Right lung (tissue), 10 donors: ENCODE measurements at places on chromosomes 7 and 10. TPM values are rescaled to one million over a fixed set of nuclear protein-coding genes. Genes with fewer than 3 reads are reported as not detected.

The TRAPPC14 gene
- polyA plus RNA-seq = 22.3 TPM

The EVX1 gene
- not detected for polyA plus RNA-seq

The A1CF gene
- 0.05 TPM for polyA plus RNA-seq

The PALS2 gene
- 11.6 TPM for polyA plus RNA-seq

The RAB19 gene
- 0.52 TPM for polyA plus RNA-seq

GRCh38 chr10:75024971-75025523 lies 86.4 kb upstream of the SAMD8 start:
- no peak for DNase-seq

DNA sequence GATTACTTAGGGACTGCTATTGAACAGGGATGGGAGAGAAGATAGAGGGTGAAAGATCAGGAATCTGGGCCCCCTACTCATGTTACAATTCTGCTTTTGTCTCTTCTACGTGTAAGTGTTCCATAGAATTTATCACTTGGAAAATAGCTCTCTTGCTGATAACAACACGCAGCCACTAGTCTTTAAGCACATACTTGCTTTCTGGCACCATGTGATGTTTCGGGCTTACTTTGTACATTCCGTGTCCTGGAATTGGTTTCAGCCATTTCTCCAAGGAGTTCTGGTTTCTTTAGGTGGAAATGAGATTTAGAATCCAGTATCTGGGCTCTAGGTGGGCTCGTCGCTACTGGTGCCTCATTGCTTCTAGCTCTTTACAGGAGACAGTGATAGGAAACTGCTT lies 59.7 kb downstream of the TFAM start:
- DNase-seq = no peak

DNA sequence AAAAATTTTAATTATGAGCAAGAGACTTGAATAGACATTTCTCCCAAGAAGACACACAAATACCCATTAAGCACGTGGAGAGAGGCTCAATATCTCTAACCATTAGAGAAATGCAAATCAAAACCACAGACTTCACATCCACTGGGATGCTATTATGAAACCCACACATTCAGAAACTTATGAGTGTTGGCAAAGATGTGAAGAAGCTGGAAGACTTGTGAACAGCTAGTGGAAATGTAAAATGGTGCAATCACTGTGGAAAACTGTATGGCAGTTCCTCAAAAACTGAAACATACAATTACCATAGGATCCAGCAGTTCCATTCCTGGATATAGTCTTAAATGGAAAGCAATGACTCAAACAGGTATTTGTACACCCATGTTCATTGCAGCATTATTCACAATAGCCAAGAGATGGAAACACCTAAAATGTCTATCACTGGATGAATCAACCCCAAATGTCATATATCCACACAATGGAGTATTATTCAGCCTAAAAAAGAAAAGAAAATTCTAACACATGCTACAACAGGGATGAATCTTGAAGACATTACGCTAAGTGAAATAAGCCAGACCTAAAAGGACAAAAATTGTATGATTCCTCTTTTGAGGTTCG lies 53.5 kb upstream of the FRMD4A start:
- no peak for DNase-seq

DNA sequence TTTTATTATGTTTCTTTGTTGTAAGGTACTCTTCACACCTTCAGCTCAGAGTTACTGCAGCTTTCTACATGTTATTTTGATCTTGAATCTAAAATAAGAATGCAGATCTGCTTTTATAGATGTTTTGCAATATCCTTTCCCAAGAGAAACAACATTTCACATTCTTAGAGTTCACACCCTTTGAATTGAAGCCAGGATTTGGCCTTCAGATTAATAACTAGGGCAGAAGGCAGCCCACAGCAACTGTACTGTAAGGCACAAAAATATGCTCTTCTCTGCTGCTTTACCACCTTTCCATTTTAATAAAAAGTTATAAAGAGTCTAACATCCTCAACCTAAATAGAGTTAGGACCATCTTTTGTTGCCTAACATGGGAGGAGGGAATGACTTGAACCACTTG lies 224.7 kb downstream of the LHFPL3 start:
- DNase-seq = no peak

GRCh38 chr10:106025208-106025811 lies 1139.2 kb downstream of the SORCS1 start:
- DNase-seq = no peak

DNA sequence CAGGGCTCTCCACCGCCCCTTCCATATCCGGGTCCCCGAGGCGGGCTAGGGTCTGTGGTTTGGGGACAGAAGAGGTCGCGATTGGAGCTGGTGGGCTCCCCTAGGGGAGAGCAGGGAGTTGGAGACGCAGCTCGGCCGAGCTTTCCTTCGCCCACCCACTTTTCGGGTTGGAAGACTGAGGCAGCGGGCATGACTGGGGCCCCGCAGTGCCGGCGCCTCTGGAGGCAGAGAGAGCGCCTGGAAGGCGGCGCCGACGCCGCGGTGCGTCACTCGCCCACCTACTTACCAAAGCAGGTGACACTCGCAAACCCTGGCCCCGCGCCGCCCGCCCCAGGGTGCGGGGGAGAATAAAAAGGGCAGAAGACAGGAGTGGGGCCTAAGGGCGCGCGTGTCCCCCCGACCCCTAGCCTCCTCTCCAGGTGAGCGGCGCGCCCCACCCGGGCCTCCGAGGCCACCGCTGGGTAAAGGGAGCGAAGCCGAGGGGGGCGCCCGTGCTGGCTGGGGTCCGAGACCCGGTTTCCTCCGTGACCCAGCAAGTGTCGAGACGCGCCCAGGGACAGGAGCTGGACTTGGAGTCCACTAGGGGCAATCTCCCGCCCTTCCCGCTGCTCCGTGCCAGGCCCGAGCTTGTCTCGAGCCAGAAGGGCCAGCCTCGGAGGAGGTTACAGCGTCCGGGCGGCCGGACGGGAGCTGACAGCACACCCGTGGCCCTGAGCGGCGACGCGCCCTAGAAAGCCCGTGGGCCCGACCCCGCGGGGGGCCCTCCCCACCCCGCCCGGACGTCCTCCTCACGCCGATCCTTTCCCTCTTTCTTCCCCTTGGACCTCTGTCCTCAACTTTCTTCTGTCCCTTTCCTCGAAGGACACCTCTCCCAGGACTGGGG lies 34.4 kb upstream of the GRID1 start:
- DNase-seq = no peak

DNA sequence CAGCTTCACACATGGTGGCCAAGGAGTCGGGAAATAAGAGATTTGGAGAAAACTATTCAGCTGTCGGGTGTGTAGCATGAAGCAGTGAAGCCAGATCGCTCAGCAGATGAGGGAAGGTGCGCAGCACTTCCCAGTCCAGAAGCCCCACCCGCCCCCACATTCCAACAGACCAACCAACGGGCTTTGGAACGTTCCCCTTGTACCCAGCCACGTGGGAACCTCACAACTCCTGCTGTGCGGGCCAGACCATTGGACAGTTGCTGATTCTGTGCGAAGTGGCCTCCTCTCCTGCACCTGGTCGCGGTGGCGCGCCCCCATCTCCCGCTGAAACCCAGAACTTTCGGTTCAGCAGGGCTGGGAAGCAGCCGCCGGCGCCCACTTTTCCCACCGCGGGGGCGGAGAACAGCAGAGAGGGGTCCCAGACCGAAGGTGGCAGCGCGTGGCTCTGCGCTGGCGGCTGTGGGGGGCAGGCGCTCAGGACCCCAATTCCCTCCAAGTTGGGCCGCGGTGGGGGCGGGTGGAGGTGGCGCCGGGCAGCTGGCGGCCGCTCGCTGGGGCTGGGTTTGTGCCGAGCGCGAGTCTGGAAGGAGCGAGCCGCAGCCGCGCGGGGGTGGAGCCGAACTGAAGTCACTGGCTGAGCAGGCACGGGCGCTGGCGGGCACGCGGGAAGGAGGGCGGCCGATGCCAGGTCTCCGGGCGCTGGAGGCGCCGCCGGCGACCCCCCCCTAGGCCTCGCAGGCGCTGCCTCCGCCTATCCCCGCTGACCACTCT lies 1301.5 kb upstream of the SORCS1 start:
- peak; percentile 6 for DNase-seq

DNA sequence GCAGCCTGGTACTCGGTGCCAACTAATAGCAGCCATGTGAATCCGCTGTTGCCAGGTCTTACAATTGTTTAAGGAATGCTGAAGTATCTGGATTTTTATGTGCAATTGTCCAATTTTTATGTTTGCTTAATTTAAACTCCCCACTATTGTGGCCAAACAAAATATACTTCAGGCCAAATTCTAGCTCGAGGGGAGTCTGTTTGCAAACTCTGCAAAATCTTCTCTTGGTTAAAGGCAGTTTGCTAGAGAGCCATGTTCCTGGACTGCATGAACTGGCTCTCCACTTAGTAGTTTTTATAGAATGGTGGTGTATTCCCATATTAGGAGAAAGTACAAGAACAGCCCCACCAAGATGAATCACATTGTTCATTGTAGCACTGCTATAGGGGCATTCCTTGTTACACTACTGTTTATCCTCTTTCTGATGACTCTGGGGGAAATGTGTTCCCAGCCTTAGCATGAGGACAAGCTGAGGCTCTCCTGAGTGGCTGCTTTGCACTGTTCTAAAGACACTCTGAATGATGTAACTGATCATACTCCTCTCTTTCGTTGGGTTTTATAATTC lies 178.0 kb upstream of the GLI3 start:
- DNase-seq = no peak

DNA sequence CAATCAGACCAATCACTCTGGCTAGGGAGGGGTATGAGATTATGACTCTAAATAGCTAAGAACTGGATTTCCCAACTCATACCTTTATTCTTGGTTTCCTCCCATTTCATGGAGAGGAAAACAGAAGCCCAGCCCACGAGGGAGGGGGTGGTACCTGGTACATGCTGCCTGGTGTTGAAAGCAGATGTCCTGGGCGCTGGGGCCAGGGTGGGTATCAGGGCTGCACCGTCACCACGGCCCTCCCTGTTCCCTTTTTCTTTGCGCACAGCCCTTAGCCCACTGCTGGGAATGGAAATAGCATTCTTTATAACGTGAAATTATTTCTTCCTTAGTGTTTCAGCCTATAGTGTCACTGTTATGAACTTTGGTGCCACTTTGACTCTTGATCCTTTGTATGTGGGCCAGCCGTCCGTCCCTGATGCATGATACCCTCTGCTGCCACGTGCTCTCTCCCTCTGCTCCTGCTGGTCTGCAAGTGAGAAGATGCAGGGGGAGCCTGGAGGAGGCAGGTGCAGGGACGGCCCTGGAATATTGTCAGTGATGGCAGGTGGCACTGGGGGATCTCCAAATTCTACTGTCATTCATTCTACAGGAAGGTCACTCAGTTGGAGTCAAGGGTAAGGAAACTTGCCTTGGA lies 158.5 kb downstream of the CDH23 start:
- DNase-seq = no peak

GRCh38 chr7:151921451-151921850 lies 34.8 kb upstream of the GALNTL5 start:
- DNase-seq = no peak

DNA sequence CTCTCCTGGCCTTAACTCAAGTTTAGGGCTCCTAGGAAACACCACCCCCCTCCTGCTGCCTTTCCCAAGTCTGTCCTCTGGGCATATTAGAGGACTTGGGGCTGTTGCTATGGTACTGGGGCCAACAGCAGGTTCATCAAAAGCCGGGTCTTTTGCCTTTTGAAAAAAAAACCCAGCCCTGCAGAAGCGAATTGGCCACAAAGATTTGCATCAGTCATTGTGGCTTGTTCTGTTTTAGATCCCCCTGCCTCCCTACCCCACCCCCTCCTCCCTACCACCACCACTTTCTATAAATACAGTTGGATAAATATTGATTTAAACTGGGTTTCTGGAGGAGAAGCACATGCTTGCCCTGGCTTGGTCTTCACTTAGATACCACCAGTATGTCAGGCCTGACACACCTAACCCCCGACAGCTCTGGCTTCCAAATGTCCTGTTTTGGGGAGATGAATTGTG lies 7.0 kb downstream of the MXI1 start:
- DNase-seq = no peak

DNA sequence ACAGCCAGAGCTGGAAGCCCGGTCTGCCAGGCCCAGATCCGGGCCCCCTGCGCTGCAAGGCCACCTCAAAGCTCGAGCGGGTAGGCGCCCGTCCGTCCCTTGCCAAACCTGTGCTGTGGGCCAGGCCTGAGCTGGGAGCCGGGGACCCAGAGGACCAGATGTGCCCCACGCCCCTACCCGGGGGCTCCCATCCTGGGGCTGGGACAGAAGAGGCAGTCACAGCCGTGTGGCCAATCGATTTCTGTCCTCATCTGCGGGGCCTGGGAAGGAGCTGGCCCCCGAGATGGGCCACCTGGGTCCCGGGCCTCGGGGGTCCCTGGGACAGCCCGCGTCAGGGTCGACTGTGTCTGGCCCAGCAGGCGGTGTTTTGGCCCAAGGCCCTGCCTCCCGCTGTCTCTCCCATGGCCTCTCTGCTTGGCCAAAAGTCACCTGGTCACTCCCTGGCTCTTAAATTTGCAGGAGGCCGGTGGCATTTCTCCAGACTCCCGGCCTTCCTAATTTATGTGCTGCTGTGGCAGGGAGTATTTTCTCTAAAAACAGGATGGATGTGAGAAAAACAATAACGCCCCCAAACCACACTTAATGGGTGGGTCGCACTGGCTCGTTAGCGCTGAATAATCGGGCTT lies 63.8 kb downstream of the UNCX start:
- DNase-seq = no peak

DNA sequence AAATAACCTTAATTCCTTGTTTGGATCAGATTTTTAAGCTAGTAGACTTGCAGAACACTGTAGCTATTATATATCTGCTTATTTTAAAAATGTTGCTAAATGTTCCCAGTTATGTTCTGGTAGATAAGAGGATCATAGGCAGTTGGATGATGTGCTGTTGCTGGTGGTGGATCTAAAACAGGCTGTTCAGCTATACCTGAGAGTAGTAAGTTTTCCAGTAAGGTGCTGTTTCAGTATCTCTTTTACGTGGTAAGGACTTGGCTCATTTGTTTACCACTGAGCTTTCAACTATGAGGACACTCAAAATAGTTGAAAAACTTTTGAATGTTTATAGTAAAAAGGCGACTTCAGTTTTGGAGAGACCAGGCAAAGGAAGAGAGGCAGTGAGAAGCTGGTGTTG lies 180.9 kb downstream of the CDK14 start:
- no peak for DNase-seq

DNA sequence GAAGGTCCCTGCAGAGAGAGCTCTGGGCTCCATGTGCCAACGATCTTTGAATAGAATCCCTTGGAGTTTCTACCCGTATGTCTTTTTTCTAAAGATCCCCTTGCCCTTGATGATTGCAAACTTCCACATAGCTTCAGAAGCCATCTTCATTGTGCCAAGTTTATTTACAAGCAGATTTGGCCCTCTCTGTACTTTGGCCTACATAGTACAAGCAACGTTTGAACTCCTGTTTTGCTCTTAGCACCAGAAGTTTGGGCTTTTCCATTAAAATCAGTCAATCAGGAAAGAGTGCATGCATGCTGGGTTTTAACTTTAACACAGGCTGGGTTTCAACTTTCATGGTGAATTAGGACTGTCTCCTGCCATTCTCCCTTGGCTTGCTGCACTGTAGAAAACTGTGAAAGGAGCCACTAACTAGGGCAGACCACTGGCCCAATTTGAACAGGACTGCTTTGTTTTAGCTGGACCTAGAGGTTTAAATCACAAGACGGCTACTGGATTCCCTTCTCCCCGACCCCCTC lies 557.6 kb upstream of the GALNT17 start:
- no peak for DNase-seq

DNA sequence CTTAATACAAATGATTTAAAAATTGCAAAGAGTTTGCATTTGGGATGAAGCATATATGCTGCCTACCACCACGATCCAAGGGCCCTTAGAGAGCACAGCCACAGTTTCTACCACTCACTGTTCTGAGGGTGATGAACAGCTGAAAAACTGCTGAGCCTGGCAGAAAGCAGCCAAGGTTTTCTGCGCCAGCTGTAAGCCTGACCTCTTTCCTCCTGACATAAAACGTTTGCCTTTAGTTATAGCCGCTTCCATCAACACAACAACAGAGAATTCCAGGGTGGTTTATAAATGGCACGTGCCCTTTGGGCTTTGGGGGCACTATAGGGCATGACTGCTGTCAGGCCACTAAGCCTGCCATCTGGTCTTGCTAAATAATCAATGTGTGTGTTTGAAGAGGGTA lies 222.8 kb downstream of the RELN start:
- peak; percentile 23 for DNase-seq
